Colonic mucosa (tissue), 4 donors: ENCODE measurements at places on chromosomes 6 and 20.
A peak's percentile ranks its signal among the peaks of the same experiment; 100 is the strongest.

DNA sequence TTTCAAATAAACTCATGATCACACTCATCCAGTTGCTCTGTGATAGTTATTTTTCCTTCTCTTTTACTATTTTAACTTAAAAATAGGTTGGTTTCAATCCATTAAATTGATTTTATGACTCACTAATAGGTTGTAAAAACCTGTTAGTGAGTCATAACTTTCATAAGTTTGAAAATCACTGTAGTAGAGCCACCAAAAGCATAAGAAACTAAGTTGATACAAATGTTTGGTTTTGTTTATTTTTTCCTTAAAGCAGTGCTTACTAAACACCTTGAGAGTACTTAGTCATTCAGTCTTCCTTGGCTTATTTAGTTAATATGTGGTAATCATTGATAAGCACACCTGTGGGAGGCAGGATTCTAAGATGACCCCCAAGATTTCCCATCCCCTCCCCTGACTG, 312.1 kb upstream of the MAN1A1 start:
- no peak for DNase-seq

- DNase-seq: no peak
Observed at GRCh38 chr6:170293341-170294231, 2.7 kb upstream of the DLL1 start.

- DNase-seq: no peak
Observed at GRCh38 chr6:119894811-119895210, 545.2 kb upstream of the MAN1A1 start.

DNA sequence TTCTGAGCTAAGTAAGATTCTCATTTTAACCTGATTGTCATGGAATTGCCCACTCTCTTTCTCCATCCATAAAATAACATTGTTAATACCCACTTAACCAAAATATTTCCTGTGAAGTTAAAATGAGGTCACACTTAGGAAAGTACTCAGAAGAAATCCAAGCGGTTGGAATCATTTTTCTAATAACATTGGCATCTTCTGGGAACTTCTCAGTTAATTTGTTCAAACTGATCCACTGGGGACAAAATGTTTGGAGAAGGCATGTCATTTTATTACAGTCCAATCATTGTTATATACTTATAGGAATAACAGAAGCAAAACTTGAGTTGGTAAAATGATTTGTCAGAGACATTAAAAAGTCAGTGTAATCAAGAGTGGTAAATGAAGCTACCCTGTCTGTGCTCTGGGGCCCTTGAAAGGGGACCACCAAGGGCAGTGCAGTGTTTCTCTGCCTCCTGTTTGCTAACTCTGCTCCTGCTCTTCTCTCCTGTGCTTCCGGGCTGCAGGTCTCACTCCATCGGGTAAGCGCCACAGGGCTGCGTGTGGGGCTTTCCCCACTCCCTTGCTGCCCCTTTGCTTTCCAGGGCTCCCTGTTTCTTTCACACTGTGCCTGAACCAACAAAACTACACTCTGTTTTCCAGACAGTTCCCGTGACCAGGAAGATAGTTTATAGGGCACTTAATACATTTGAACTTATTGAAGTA, 50.1 kb downstream of the HDDC2 start:
- DNase-seq: no peak

- no peak for DNase-seq
Observed at GRCh38 chr6:134819863-134820800, 129.8 kb downstream of the ALDH8A1 start.

DNA sequence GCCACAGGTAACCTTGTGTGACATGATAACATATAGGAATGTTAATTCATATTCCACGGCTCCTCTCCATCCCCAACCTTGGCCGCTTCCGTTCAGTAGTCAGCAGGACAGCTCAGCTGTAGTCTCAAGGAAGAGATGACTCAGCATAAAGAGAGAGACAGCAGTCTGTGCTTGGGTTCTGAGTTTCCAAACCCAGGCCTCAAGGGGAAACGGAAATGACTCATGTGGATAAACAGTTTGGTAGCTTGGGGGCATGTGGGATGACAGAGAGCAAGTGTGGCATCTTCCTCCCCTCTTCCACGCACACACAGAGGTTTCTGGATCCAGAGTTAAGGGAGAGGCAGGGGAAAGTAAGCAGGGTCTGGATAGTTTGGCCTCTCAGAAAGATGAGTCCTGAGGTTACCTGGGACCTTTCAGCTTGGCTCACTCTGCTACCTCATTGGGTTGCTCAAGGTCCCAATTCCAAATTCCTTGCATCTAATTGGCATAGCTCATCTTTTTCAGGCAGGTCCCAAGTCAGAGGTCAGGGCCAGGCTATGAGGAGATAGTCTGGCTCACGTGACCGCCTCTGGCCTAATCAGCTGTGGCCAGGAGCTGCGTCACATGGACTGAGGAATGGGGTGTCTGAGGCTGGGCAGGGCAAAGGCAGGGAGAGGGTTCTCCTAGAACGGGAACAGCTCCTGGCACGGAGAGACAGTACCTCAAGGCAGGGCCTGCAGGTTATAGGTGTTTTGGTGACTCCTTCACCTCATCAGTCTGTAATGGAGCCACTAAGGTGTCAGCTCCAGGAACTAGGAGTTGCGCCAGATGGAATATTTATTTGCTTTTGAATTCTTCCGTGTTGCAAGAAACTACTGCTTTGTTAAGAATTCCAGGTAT, 36.5 kb upstream of the MLN start:
- peak; percentile 35 for DNase-seq

DNA sequence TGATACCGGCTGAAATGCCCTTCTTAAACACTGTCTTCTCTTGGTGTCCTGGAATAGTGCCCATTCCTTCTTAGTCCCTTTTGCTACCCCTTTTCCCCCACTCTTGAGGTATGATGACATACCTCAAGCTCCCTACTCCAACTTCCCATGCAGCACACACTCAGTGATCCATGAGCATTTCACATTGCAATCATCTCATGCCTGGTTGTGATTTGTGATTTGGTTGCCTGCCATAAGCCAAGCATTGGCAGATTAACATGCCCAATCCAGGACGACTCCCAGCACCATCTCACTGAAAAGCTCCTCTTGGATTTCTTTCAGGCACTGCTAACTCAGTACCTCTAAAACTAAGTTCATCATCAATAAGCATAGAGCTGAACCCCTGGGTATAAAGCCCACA, 14.7 kb upstream of the PTPRA start:
- no peak for DNase-seq

DNA sequence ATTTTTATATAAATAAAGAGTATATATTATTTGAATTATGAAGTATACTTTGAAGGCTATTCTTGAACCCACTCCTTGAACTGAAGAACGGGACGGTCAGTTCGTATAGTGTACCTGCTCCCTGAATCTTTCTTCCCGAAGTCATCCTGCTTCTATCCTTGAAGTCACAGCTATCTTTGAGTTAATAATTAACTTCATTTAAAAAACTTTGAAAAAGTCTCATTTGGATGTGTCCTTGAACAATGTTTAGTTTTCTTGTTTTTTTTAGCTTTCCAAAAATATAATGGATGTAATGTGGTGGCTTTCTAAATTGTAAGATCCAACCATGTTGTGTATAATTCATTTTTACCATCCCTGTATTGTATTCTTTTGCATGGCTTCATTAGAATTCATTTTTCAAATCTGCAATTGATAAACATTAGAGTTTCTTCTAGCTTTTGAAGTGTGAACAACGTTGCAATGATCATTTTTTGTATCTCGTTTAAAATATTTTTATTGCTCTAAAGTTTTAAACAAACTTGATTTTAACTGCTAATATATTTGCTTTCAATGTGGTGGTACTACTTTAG, 94.4 kb downstream of the NCOA3 start:
- DNase-seq: no peak

GRCh38 chr20:2023151-2023550, 29.3 kb upstream of the PDYN start:
- no peak for DNase-seq

- peak; percentile 3 for DNase-seq
Observed at GRCh38 chr20:59646487-59646886, 42.1 kb downstream of the PHACTR3 start.

GRCh38 chr20:36606158-36607066, 833 bp downstream of the RAB5IF start:
- peak; percentile 40 for DNase-seq

GRCh38 chr6:77816766-77817270, 164.0 kb downstream of the MEI4 start:
- DNase-seq: no peak

GRCh38 chr20:36472637-36473090, 68.7 kb upstream of the MYL9 start:
- peak; percentile 88 for DNase-seq

DNA sequence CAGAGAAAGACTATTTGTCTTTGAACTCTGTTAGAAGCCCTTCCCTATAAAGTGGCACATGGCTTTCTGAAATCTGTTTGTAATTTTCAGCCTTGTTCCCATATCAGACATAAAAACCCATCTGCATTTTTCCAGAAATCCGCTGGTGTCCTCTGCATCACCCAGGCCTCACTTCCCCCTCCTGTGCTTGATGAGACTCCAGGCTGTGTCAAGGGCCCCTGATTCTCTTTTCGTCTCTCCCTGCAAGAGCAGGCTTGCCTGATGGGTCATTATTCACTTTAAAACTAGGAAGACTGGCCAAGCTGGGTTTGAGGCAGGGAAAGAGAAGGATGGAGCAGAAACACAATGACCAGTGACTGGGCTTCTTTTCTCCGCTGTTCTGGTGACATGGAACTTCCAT, 10.6 kb upstream of the PROKR2 start:
- DNase-seq: no peak

GRCh38 chr6:38836585-38836984, 121.5 kb downstream of the DNAH8 start:
- no peak for DNase-seq

DNA sequence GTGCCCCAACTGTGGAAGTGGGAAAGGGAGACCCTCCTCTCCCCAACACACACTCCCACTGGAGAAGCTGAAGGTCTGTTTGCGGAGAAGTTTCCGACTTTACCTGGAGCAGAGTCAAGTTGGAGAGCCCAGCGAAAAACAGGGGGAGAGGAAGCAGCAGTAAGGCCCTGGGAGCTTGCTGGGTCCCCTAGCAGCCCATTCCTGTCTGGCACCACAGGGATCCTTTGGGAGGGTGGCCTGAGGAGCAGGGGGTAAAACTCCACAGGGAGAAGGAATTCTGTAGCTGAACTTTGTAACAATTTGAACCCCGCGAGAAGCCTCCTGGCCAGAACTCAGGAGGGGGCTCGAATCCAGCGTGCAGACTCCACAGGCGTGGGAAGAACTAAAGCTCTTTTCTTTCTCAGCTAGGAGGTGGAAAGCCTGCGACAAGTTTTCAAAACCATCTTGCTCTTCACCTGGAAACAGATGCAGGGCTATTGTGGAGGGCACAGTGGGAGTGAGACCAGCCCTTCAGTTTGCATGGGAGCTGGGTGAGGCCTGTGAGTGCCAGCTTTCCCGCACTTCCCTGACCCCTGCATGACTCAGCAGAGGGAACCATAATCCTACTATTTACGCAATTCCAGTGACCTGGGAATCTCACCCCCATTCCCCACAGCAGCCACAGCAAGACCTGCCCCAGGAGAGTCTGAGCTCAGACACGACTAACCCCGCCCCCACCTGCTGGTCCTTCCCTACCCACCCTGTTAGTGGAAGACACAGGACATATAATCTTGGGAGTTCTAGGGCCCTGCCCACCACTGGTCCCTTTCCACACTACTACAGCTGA, 25.8 kb downstream of the SERPINB9 start:
- DNase-seq: peak; percentile 54

- no peak for DNase-seq
Observed at GRCh38 chr6:157946865-157947532, 34.7 kb upstream of the SYNJ2 start.

DNA sequence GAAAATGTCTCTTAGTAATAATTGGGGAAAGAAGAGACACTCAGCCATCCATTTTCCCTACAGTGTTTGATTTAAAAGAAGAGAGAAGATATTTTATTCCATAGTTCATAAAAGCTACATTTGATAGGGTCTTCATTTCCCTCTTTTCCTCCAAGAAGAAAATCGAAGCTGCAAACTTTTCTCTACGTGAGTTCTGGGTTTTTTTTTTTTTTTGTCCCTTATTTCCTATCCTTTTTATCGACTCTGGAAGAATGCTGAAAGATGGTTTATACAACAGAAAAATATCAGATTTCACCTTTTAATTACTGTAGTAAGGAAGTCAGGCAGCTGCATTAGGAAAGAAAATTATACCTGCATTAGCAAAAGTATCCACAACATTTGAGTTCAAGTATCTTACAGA, at the start of gene OR2J1:
Gene OR2J1, plus strand, starts transcription at position 301 of the 400 bp plus-strand sequence. CDS start 1,453 bp downstream, outside the sequence.
- DNase-seq: no peak

GRCh38 chr6:67908379-67908778, 726.7 kb upstream of the ADGRB3 start:
- DNase-seq: no peak

DNA sequence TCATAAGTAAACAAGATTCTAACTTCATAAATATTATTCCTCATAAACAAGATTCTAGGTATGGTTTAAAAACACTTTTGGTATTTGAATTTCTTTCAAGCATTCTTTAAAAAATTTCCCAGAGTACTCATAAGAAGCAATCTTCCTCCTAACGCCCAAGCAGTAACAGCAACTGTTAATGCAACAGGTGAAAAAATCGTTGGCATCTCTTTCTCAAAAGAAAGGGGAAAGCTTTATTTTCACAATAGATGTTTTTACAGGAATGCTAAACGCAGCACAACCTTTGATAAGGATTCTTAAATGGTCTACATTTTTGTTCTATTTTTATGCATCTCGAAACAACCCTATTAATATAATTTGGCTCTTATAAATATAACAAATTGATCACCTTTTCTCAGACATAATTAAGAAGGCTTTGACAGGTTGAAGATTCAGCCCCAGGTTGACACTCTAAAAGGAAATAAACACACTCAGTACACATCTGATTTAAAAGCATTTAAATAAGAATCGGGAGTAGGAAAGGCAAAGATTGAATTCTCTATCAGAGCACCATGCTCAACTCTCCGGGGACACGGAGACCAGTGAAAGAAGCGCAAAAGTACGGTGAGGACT, 634 bp downstream of the AHI1 start:
- no peak for DNase-seq

DNA sequence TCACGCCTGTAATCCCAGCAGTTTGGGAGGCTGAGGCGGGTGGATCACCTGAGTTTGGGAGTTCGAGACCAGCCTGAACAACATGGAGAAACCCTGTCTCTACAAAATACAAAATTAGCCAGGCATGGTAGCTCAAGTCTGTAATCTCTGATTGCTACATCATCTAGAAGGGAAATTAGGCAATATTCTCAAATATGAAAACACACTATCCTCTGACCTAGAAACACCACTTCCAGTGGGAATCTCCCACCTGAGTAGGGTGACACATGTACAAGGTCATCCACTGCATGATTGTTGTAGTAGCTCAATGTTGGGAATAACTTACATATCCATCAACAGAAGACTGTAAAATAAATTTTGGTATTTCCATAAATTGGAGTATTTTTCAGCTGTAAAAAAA, 19.1 kb upstream of the SIRPD start:
- no peak for DNase-seq

DNA sequence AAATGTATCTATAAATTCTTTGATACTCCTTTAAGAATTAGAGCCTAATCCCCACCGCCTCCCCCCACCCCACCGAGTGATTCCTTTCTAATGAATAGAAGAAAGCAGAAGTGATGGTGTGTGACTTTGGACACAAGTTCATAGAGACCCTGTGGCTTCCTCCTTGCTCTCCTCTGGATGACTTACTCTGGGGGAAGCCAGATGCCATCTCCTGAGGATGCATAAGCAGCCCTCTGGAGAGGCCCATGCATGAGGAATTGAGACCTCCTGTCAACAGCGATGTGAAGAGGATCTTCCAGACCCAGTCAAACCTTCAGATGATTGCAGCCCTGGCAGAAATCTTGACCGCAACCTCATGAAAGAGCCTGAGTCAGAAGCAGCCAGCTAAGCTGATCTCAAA, 21.1 kb downstream of the AHCY start:
- DNase-seq: no peak

GRCh38 chr20:23634985-23635767, 2.6 kb downstream of the CST3 start:
- no peak for DNase-seq

GRCh38 chr6:1722801-1723200, 113.1 kb downstream of the FOXC1 start:
- DNase-seq: no peak
